ENCODE measurements at places on chromosomes 6 and 20.

GRCh38 chr6:137033828-137034227 lies 10.9 kb downstream of the IL20RA start:
- DNase-seq: no peak

GRCh38 chr6:44624936-44625573 lies 237.5 kb downstream of the CDC5L start:
- DNase-seq: no peak

- no peak for DNase-seq
These were observed 74.9 kb downstream of the HS3ST5 start for GRCh38 chr6:114267897-114268296.

- DNase-seq: no peak
These were observed 48.7 kb upstream of the TAB2 start for GRCh38 chr6:149268768-149269167.

- no peak for DNase-seq
These were observed 912 bp downstream of the SNRNP48 start for GRCh38 chr6:7590918-7591302.

- DNase-seq: no peak
These were observed 132.8 kb downstream of the GRM1 start for GRCh38 chr6:146161664-146162063.

- DNase-seq: no peak
These were observed 102.6 kb downstream of the MRPL14 start for GRCh38 chr6:44024574-44025219.

DNA sequence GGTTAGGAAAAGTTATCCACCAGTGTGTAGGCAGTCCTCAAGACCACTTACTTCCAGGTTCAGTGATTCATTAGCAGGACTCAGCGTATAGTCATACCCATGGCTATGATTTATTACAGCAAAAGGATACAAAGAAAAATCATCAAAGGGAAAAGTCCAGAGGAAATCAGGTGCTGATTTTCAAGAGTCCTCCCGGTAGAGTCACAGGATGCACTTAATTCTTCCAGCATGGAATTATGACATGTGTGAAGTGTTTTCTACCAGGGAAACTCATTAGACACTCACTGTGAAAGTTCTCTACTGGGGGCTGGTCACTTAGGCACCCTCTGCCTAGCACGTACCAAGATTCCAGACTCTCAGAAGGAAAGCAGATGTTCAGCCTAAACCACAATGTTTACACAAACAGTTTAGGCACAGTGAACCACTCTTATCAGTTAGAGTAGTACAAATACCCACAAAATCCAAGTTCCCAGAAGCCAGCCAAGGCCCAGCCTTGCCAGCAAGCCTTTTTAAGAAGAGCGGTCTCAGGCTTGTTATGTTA lies 10.2 kb downstream of the WFDC3 start:
- no peak for DNase-seq

DNA sequence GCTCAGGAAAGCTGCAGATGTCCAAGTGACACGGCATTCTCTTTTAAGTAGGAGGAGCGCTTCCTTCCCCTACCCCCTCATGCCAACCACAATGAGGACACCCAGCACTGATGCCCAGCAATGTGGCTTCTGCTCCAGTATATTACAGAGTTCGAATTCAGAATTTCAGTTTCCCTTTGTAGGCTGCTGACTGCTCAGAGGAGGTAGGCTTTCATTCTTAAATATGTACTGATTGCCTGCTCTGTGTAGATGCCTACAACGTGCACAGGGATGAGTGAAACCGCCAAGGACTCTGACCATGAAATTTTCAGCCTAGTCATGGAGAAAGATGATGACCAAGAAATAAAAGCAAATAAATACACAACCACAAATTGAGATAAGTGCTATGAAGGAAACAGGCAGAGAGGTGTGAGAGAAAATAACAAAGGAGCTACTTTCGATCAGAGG lies 50.9 kb upstream of the TNFAIP3 start:
- DNase-seq: no peak

GRCh38 chr6:46438245-46438644 lies 53.0 kb downstream of the RCAN2 start:
- DNase-seq: no peak

DNA sequence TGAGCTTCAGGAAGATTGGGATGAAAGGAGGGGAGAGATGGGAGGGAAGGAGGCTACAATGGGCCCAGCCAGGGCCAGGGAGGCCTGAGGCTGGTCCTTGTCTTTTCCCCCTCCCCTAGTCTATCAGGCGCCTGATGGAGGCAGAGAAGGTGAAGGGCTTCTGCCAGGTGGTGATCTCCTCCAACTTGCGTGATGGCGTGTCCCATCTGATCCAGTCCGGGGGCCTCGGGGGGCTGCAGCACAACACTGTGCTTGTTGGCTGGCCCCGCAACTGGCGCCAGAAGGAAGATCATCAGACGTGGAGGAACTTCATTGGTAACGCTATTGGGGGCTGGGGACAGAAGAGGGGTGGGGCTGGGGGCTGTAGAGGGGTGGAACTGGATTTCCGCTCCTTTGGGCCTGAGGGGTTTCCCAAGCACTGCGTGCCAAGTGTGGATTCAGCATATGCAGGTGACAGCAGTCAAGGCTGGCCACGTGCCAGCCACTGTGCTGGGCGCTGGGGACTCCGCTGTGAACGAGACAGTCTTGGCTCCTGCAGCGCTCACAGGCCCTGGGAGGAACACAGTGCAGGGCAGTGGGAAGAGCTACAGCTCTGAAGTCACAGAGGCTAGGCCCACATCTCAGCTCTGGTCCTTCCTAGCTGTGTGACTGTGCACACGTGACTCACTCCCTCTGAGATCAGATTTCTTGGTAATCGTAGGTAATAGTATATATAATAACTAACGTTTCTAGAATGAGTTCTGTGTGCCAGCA lies 22.7 kb downstream of the SLC12A5 start:
- DNase-seq: no peak

DNA sequence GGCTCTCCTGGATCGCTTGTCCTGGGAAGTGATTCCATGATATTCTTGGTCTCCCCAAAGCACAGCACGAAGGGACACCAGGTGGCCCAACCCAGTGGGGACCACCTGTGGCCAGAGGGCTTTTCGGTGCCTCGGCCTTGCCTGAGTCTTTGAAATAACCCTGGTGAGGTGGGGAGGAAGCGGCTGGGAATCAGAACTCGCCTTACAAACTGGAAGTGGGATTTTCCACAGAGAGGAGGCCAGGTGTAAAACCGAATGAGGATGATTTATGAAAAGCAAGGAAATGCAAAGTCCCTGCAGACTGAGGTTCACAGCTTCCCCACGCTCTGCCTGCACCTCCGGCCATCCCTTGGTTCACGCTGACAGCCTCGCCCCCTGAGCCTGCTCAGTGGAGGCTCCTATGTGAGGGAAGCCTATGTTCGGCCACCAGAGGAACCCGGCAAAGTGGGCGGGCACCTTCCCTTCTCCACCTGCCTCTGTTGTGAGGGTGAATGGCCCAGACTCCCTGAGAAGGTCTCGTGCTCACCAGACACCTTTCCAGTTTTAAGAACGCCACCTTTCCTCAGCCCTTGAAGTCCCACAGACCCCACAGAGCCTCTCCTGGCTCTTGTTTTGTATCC lies 133.8 kb upstream of the CST7 start:
- no peak for DNase-seq

GRCh38 chr6:54618572-54618971 lies 228.0 kb upstream of the FAM83B start:
- DNase-seq: no peak

GRCh38 chr20:13113731-13114130 lies 105.0 kb downstream of the SPTLC3 start:
- no peak for DNase-seq

- DNase-seq: no peak
These were observed 158.8 kb downstream of the DLL1 start for GRCh38 chr6:170132011-170132521.

All from NCI-H1930 (cell line).